ENCODE measurements at places on chromosomes 1 and 21.

DNA sequence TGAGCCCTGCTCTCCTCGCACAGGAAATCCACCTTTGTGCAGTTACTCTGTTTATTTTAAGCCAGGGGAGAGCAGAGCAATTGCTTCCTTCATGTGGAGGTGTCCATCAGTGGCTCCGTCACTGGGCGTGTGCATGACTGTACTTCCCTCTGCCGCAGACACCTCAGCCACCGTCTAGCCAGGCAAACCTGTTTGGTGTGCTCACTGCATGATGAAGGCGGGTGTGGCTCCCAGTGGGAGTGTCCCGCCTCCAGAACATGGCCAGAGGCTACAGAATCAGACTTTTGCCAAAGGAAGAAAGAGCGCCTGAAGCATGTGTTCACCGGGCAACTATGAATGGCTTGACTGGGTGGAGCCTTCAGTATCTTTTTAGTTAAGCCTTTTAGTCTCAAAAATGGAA, 26.1 kb upstream of the LAMC2 start:
- no peak for DNase-seq

- DNase-seq: no peak
Observed at GRCh38 chr1:61190618-61191432, 108.5 kb downstream of the NFIA start.

DNA sequence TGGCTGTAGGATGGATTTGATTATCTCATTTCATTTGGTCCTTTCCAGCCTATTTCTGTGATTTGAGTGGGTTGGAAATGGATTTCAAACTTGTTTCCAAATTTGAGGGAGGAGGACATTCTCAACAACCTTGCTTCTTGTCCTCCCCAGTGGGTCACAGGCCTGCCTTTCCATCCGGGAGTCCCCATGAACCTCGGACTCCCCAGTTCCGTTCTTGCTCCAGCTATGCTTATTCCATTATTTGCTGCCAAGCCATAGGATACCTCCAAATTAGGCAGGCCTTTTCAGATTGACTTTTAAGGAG, 97.8 kb downstream of the DUSP10 start:
- no peak for DNase-seq

DNA sequence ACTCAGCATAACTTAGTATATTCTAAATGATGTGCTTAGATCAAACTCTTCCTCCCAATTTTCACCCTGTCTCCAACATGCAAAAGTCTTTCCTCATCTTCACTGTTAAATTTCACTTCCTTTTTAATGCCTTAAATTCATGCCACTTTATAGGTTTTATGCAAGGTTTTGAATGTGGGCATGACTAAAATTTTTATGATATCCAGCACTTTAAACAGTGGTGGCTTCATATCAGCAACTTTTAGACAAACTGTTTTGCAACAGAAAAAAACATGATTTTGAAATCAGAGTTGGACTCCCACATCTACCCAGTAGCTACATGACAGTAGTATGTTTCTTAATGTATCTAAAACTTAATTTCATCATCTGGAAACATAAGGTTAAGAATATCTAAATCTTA, 84.7 kb upstream of the ZP4 start:
- no peak for DNase-seq

GRCh38 chr21:16418226-16418625, 688.4 kb downstream of the USP25 start:
- no peak for DNase-seq

- DNase-seq: no peak
Observed at GRCh38 chr1:202243006-202243405, 49.4 kb downstream of the LGR6 start.

DNA sequence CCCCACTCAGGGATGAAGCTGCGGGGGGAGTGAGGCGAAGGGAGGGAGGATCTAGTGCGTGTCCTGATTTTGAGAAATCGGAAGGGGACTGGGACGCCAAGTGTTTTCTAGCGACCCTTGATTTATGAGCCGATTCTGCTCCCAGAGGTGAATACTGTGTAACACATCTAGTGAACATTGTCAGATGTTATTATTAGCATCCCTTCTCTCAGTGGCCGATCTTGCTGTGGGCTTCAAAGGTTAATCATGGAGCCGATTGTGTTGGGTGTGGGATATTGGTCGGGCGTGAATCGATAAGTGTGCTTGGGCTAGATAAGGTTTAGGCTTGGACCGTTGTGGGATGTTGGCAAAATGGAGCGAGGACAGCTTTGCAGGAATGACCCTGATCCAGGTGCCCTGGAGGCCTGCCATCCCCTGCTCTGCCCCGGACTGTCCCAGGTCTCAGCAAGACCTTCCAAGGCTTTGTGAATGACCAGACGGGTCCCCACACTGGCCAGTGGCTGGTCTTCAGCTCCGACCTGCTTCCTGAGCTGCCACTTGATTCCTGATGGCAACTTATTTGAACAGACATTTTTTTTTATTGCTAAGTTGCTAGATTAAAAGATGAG, 2.2 kb downstream of the AJAP1 start:
- no peak for DNase-seq

DNA sequence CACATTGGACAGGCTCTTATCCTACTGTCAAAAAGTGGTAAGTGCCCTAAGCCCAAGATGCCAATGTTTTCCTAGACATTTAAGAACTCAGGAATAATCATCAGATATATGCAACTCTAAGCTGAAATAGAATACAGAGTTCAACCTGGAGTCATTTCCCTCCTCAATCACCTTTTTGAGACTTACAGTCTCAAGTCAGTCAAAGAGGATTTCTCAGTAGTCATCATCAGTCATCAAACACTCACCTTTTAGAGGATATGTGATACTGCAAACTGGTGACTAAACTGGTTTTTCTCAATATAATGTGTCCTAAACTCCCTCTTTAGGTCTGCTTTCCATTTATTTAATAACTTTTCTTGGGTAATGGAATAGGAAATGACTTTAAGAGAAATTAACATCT, 145.3 kb upstream of the ADAMTS5 start:
- DNase-seq: no peak

GRCh38 chr1:168285971-168286927, 5.6 kb downstream of the TBX19 start:
- DNase-seq: no peak

GRCh38 chr1:161985301-161985822, 38.3 kb downstream of the OLFML2B start:
- no peak for DNase-seq

All from left cardiac atrium (tissue), 4 donors.